Stimulated activated CD8-positive, alpha-beta memory T cell treated with anti-CD3 and anti-CD28 coated beads, Interleukin-4, amount 100 ng/mL, for 24 hours (primary cell): ENCODE measurements at places on chromosomes 3 and 15.

- no peak for DNase-seq
Observed at GRCh38 chr15:70047386-70048197, 50.1 kb downstream of the TLE3 start.

GRCh38 chr3:131020122-131020693 lies 6.4 kb downstream of the ASTE1 start:
- DNase-seq = no peak

DNA sequence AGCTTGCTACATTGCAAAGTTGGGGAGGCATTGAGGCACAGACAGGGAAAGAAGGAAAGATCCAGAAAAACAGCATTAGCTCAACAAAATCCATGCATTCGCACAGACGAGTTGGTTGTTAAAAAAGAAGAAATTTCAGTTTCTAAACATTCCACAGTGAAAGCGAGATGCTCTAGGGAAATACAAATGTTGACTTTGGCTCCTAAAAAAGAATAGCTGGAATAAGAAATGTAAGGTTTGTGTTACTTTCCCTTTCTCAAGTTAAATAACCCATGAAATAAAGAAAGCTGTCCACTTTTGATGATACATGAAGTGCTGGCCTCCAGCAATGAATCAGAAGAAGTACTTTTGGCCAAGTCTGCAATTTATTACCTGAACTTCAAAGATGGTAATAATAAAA lies 465.1 kb downstream of the ERC2 start:
- no peak for DNase-seq

DNA sequence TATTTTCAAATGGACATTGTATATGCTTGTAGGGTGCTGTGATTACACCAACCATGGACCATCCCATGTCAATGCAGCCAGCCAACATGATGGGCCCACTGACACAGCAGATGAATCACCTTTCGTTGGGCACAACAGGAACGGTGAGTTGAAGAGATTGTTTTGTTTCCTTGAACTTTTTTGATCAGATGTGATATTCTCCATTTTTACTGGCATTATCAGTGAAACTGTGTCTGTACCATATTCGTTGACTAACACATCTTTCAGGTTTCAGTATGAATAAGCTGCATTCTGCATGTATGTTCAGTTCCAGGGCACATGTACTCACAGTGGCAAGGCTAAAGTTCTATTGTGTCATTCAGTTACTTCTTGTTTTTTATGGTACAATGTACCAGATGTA lies 655.2 kb downstream of the RBMS3 start:
- DNase-seq = no peak

DNA sequence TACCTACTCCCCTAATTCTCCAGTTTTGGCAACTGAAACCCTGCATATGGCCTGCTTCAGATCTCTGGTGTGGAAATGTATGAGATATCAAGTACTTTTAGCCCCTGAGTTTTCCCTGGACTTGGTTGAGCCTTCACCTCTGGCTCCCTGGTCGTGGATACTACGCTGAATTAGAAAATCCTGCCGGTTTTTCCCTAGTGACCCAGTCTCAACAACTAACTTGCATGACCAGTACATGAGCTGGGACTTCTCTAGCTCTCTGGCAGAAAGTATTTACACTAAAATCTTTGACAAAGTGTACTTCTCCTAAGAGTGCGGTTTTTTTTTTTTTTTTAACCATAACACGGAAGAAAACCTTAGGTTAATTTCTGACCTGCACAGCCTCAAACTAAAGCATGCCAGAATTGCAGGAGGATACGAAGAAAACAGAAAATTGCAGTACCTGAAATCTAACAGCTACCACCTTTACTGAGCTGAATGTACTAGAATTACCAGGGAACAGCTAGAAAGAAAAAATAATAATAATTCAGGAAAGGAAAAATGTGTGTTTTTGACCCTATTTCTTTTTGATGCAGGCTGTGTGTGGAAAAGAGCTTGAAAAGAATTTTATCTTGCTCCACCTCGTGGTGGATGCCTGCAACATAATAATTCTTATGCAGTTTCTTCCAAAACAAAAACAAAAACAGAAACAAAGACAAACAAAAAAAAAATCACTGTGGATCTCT lies 165.6 kb downstream of the GMNC start:
- no peak for DNase-seq
